ENCODE measurements at places on chromosomes 13 and 19. TPM values are rescaled to one million over a fixed set of nuclear protein-coding genes. Genes with fewer than 3 reads are reported as not detected.
A peak's percentile ranks its signal among the peaks of the same experiment; 100 is the strongest.

GRCh38 chr13:71882120-71882519 lies 15.1 kb upstream of the DACH1 start:
- H3K4me1 ChIP-seq = peaks cover 2% of the 10 kb centered on the region
- H3K27ac ChIP-seq = no peak overlapping the region
- no peak for DNase-seq
- no peaks in the 10 kb centered on the region for H3K36me3 ChIP-seq
- H3K4me3 ChIP-seq = no peak overlapping the region

DNA sequence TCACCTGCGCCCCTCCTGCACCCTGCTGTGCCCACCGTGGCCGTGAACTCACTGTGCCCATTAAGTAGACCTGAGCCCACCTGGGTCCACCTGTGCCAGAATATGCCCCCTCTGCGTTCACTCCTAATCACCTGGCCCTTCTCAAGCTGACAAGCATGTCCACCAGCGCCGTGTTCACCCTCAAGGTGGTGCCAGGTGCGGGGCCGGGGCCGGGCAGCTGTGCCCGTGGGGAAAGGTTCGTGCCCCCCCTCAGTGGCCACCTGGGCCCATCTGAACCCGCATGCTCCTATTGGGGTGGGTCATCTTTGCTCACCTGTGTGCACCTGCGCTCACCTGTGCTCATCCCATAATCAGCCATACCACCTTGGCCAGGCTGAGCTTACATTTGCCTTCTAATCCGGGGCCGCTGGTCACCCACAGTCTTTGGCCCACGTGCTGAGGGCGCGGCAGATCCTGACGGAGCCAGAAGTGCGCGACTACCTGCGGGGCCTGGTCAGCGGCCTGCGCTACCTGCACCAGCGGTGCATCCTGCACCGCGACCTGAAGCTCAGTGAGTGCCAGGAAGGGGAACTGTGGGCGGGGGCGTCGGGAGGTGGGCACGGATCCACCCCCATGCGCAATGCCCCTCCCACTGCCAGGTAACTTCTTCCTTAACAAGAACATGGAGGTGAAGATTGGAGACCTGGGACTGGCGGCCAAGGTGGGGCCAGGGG lies 2.3 kb downstream of the PLK5 start:
- H3K27me3 ChIP-seq = peaks cover 21% of the 10 kb centered on the region
- no peak overlapping the region for H3K4me3 ChIP-seq
- no peak overlapping the region for H3K27ac ChIP-seq
- H3K36me3 ChIP-seq = no peaks in the 10 kb centered on the region

GRCh38 chr13:109945206-109945960 lies 159.0 kb upstream of the IRS2 start:
- no peak overlapping the region for H3K4me3 ChIP-seq
- H3K4me1 ChIP-seq = peaks cover 6% of the 10 kb centered on the region
- H3K36me3 ChIP-seq = no peaks in the 10 kb centered on the region
- DNase-seq = no peak

DNA sequence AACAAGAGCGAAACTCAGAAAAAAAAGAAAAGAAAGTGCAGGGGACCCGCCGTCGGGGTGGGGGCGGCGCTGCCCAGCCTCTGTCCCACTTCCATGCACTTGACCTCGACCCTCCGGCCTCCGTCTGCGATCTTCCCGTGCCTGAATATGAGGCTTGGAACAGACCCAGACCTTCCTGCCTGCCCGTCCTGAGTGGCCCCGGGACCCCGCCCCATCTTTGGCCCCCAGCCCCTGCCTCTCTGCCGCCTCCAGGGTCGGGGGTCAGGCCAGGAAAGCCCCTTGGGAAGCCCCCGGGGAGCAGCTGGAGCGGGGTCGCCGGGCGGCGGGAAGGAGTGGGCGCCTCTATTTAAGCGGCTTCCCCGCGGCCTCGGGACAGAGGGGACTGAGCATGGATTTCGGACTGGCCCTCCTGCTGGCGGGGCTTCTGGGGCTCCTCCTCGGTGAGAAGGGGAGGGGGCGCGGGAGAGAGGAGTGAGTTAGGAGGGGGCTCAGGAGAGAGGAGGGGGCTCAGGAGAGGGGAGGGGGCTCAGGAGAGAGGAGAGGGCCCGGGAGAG lies at the start of gene MADCAM1:
TSS of gene MADCAM1 (plus strand) at position 375 of the 554 bp plus-strand sequence. CDS start at position 389, 14 bp downstream.
- H3K4me3 ChIP-seq = no peak within 1 kb of the TSS
- no peak within 1 kb of the TSS for H3K27ac ChIP-seq
- no peaks in the 10 kb centered on the region for H3K36me3 ChIP-seq
- peaks cover 16% of the 10 kb centered on the region for H3K27me3 ChIP-seq

DNA sequence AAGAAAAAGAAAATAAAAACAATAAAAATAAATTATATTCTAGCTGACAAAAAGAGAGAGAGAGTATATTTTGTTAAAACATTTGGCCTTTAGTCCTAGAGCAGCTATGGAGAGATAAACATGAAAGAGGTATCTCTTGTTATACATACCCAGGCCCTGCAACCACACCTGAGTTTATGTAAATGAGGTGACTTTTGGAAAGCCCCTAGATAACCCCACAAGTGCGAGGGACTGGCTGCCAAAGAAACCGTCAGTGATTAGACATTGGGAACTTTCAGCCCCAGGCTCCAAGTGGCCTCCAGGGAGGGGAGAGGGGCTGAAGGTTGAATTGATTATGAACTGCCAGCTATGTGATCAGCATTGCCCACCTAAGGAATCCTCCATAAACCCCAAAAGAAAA lies 2.1 kb upstream of the NLRP7 start:
- H3K27me3 ChIP-seq = no peaks in the 10 kb centered on the region
- H3K4me3 ChIP-seq = no peak overlapping the region
- no peak overlapping the region for H3K27ac ChIP-seq
- no peaks in the 10 kb centered on the region for H3K4me1 ChIP-seq

DNA sequence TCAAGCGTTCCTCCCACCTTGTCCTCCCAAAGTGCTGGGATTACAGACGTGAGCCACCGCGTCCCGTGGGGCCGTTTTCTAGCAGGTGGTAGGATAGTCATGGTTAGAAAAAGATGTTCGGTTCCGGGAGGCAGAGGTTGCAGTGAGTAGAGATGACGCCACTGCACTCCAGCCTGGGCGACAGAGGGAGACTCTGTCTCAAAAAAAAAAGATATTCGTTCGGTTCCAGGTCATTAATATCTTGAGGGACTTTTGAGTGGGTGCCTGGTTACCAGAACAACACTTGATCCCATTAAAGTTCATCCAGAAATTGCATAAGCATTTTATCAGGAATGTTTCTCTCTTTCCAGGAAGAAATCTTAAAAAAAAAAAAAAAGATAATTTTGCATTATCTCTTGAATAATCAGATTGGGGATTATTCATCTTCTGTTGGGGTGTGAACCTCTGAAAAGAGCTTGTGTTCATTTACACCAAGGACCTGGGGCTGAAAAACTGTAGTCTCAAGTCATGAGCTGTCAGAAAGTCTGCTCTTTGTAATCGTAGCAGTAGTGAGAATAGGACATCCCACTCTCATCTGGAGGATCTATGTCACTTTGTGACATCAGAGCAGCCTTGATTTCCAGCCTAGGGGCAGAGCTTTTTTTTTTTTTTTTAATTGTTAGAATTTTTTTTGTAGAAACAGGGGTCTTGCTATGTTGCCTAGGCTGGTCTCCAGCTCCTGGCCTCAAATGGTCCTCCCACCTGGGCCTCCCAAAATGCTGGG lies 1.0 kb upstream of the ETHE1 start:
- peaks cover 35% of the 10 kb centered on the region for H3K4me1 ChIP-seq
- H3K27ac ChIP-seq = peak overlapping the region; percentile 34
- H3K4me3 ChIP-seq = peak overlapping the region; percentile 14
- no peaks in the 10 kb centered on the region for H3K27me3 ChIP-seq
- no peaks in the 10 kb centered on the region for H3K36me3 ChIP-seq

GRCh38 chr19:45824041-45824471 lies 8.9 kb upstream of the RSPH6A start:
- no peak for DNase-seq
- no peak overlapping the region for H3K27ac ChIP-seq
- no peak overlapping the region for H3K4me3 ChIP-seq
- peaks cover 37% of the 10 kb centered on the region for H3K36me3 ChIP-seq

DNA sequence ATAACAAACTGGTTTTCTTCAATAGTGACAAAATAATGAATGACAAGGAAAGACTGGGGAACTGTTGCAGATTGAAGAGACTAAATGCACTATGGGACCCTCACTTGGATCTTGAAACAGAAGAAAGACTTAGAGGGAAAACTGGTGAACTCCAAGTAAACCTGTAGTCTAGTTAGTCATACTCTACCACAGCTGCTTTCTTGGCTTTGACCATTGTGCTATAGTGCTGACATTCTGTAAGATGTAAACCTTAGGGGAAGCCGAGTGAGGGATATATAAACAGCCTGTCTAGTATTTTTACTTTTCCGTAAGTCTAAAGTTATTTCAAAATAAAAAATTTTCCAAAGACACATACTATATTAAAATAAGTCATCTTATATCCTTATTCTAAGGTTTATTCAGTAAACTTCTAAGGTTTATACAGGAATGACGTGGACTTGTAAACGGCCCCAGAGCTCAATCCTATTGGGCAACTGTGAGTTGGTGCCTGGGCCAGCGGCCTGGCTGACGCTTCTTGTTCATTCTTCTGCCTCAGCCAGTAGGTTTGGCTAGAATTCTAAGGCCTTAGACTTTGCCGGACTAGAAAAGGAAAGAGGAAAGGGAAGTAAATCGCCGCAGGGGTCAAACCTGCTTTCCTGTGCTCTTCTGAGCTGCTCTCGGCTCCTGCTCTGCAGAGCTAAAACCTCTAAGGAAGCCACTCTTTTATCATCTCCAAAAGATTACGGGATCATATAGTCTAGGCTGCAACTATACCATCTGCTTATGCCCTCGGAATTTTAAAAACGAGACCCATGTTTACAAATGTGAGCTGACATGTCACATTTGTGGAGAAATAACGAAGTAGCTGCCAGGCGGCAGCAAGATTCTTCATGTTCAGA lies 33.6 kb upstream of the UBE2L5 start:
- no peak overlapping the region for H3K4me3 ChIP-seq
- H3K36me3 ChIP-seq = no peaks in the 10 kb centered on the region
- H3K27ac ChIP-seq = no peak overlapping the region
- no peaks in the 10 kb centered on the region for H3K27me3 ChIP-seq
- no peak for DNase-seq

DNA sequence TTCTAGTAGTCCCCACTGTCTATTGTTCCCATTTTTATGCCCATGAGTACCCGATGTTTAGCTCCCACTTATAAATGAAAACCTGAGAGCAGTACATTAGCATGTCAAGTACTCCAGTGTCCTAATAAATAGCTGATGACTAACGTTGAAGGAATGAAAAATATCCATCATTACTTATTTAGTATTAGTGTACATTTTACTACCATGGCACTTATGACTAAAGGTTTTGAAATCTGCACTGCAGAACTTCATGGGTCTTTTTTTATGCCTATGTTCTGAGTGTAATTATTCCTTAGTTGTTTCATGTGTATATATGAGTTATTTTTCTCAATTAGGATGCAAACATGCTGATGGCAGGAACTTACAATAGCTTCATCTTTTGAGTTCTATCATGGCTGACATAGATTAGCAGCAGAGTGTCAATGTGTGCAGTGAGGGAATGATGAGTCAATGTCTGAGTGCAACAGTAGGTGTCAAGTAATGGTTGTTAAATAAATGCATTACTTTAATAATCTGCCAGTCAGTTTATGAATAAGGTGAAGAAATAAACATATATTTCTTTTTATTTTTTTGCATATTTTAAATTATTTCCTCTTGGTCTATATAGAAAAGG lies 188.4 kb downstream of the ITGBL1 start:
- DNase-seq = no peak
- no peaks in the 10 kb centered on the region for H3K27me3 ChIP-seq
- peaks cover 27% of the 10 kb centered on the region for H3K4me1 ChIP-seq
- peak overlapping the region; percentile 87 for H3K27ac ChIP-seq
- H3K36me3 ChIP-seq = peaks cover 40% of the 10 kb centered on the region
- H3K4me3 ChIP-seq = no peak overlapping the region

DNA sequence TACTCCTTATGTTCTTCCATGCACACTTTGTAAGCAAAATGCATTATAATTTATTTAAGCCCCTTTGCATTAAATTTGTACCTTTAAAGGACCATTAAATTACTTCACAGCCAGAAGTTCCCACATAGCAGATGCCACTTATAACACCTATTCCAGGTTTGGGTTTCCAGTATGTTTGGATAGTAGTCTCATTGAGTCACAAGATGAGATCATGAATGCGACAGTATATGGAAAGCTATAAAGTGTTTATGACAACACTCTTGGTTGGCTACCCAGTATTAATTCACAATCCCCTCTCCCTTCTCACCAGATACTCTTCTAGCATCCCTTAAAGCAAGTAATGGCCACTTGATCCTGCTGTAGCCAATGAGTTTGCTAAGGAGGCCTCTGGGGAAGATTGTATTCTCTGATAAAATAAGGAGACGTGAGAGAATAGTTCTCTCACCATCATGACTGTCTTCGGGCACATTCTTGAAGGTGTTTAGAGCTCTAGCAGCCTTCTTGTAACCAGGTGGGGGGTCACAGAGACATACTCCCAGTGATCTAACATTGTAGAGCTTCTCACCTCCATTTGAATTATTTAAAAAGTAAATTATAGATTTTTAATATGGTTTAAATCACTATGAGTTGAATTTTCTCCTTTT lies 2.8 kb upstream of the LHFPL6 start:
- H3K4me3 ChIP-seq = no peak overlapping the region
- H3K27me3 ChIP-seq = peaks cover 2% of the 10 kb centered on the region
- peaks cover 21% of the 10 kb centered on the region for H3K4me1 ChIP-seq
- DNase-seq = no peak
- H3K36me3 ChIP-seq = peaks cover 6% of the 10 kb centered on the region
- H3K27ac ChIP-seq = no peak overlapping the region

DNA sequence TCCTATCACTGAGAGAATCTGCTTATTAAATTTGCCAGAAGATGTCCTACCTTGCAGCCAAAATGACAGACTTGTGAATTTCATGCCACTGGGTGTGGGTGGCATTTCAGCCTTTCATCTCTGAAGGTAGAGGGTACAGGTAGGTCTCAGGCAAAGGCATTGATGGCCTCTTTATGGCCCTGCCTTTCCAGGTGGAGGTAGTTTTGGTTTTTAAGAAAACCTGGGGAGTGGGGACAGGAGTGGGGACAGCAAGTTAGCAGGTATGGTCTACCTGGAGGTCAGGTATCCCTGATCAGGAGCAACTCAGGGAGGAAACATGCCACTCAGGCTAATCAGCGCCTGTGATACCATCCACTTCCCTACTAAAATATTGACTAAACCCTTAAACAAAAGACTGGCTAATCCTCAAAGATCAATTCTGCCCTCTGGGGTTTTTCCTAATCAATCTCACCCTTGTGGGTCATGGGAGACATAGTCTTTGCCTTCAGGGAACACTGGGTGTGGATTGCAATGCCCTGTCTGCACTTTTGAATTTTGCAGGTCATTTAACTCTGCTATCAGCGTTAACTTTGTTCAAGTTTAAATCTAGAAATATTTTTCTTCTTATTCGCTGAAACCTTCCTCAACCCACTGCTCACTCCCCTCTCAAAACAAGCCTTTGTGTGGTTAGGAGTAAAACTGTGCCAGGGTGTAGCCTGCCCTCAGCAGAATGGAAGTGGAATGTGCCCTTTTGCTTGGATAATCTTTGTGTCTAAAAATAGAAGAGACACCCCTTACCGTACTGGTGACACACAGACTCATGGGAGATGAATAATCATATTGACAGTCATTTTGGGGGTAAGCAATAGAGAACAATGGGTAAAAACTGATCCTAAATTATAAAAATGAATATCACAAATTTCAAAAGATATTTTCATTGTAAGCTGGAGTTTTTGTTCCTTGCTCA lies 233.7 kb downstream of the COG6 start:
- no peak overlapping the region for H3K4me3 ChIP-seq
- no peak overlapping the region for H3K27ac ChIP-seq
- H3K36me3 ChIP-seq = peaks cover 6% of the 10 kb centered on the region
- no peak for DNase-seq

Gene ZNF471
- not detected for total RNA-seq

Gene CALR3
- total RNA-seq = not detected

Gene PRSS57
- not detected for total RNA-seq

Gene IGFL1
- total RNA-seq = not detected
